ENCODE measurements at places on chromosomes 2 and 18.
A peak's percentile ranks its signal among the peaks of the same experiment; 100 is the strongest.

DNA sequence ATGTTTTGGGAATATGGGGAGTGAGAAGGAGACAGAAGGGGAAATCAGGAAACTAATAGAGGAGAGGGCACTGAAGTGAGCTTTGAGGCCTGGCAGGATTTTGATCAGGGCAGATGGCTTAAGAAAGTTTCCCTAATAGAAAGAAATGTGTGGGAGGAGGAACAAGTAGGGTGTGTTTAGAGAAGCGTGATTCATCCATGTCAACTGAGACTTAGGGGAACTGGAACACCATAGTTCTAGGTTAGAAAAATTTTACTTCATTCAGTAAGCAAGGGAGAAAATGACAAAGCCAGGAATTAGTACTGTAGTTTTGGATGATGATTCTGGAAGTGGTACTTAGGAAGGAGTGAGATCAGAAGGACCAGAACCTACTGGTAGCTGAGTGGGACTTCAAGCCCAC is 296.0 kb downstream of the PLCL1 start:
- DNase-seq: no peak

DNA sequence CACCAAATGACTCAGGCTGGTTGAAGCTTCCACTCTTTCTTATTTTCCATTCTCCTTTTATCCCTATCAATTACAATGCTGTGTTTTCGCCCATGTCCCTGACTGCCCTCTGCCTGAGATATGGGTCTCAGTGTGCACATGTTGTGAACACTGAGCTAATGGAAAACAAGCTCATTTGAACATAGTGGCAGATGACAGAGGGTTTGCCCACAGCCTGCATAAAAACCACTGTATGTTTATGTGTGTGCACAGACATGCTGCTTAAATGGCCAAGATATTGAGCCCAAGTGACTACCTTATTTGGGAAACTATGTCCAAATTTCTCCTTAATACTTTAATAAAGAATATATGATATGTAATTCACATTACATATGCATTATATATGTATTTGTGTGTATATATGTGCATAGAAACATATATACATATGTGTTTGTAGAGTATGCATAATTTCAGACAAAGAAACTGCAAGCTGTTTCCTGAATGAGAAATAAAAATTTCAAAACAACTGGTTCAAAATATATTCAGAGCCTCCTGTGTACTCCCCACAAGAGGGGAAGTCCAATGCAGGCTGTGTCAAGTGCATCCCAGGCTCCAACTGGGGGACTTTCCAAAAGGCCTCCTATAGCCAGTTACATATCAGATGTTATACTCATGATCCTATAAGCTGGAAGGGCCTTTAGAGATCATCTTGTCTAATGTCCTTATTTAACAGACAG is 92.7 kb upstream of the CD302 start:
- no peak for DNase-seq

- DNase-seq: no peak
These were observed 159.7 kb upstream of the FBXO11 start for GRCh38 chr2:48066000-48066399.

DNA sequence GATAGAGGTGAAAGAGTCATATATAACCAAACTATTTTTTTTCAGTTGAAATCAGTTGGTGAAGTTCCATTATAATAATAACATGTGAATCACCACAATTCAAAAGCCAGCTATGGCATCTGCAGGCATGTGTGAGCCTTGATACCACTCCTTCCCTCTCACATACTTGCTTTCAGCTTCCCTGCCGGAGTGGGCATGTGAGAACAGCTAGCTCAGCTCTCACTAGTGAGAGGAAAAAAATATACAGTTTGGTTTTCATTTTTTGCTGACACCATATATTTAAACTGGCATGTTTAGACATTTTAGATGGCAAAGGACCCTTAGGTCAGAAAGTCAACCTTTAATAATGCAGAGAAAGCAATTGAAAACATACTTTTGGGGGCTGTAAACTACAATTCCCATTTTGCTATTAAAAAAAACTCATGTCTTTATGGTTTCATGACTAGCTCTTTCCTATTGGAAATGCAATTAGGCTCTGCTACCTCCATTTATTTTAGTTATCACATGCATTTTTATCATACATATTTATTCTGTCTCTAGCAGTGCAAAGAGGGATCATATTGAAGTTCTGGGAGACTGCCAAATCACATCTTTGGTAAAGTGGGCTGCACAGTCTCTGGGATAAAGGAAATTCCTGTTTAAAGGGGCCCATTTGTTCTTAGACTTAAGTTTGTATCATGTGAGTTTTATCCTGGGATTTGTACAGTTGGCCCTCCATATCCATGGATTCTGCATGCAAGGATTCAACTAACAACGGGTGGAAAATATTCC is 33.2 kb upstream of the SLC40A1 start:
- DNase-seq: no peak

- no peak for DNase-seq
These were observed 40.0 kb upstream of the GLS start for GRCh38 chr2:190840569-190841172.

GRCh38 chr2:127698553-127699355 is 2.5 kb upstream of the SFT2D3 start:
- no peak for DNase-seq

- peak; percentile 43 for DNase-seq
These were observed 180.4 kb downstream of the MBD5 start for GRCh38 chr2:148201075-148202004.

DNA sequence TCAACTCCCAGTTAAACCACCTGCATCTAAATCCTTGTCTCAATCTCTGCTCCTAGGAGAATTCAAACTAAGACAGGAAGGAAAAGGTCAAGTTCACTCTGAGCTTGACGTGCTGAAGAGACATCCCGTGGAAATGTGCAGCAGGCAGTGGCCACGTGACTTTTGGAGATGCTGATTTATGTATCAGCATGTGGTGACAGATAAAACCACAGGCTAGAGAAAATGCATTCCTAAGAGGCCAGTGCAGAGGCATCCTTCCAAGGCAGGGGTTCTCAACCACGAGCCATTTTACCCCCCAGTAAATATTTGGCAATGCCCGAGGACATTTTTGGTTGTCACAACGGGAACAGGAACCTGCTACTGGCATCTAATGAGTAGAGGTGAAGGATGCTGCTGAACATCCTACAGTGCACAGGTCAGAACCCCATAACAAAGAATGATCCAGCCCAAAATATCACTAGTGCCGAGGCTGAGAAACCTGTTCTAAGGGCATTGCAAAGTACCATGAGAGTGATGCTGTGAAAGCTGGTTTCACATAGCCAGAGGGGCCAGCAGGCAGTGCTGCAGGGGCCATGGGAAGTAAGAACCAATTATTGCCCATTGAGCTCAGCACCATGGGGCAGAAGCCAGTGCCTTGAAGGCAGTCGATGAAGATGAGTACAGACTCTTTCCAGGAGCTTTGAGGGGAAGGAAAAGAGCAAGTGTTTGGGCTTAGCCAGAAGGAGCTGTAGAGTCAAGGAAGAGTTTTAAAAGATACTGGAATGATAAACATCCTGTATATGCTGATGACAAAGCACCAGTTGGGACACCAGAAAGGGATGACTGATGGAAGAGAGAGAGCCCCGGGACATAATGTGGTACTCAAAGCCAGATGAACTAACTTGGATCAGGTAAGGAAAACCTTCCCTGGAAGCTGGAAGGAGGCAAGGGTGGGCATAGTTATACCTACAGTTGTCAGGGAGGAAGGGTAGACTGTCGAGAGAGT is 174.6 kb downstream of the HAUS1 start:
- DNase-seq: no peak

- DNase-seq: no peak
These were observed 679.6 kb upstream of the CHAC2 start for GRCh38 chr2:53087874-53088461.

- no peak for DNase-seq
These were observed 39.1 kb downstream of the PGAP1 start for GRCh38 chr2:196887431-196887830.

DNA sequence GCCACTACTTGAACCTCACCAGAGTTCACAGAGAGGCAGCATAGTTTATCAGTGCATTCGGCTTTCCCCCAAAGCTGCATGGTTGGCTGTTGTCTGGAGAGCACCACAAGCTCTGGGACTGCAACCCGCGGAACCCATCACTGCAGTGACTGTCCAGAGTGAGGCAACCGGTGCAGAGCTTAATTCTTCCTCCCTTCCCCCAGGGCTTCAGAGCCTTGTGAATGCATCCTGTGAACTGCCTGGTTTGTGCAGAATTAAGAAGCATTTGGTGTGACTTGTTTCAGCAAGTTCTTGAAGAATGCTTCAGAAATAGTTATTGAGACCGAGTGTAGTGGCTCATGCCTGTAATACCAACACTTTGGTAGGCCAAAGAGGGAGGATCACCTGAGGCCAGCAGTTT is 99.2 kb upstream of the FOSL2 start:
- no peak for DNase-seq

- DNase-seq: no peak
These were observed 142.2 kb downstream of the MAP2 start for GRCh38 chr2:209565896-209566582.

DNA sequence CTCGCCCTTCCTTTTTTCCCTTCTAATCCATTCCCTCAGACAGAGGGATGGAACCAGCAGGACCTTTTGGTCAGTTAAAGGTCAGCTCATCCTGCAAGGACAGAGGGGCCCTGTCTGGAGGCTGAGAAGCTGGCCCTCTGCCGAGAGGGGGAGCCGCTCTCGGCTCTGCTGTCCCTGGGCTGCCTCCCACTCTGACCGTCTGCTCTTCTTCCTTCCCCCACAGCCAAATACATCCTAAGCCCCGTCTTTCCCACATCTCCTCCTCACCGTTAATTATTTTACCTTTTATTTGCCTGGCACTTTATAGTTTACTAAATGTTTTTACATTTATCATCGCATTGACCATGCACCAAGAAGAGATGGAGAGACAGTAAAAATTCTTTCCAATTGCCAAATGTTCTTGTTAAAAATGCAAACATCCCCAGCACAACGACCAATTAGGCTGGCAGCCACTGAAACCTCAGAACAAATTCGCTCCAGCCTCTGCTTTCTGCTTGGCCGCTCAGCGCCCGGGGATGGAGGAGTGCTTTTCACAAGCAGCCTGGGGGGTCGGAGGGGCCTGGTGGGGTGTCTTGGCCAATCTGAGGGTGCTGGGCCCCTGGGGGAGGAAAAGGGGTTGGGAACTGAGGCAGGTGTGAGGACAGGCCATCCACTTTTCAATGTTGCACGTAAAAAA is 123.7 kb downstream of the TNS1 start:
- no peak for DNase-seq

DNA sequence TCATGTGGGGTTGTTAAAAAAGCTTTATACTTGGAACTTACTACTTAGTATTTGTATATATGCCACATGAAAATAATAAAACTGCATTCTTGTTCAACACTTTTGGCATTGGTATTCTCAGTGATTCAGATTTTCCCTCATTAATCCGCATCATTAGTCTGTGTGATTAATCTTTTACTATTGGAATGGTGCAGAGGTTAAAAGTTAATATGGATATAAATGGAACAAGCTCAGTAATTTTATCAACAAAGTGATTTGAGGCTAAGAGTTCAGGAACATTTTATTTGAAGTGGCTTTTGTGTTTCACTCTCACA is 45.4 kb upstream of the REG3G start:
- DNase-seq: no peak

GRCh38 chr18:24502667-24503523 is 42.5 kb downstream of the HRH4 start:
- no peak for DNase-seq

DNA sequence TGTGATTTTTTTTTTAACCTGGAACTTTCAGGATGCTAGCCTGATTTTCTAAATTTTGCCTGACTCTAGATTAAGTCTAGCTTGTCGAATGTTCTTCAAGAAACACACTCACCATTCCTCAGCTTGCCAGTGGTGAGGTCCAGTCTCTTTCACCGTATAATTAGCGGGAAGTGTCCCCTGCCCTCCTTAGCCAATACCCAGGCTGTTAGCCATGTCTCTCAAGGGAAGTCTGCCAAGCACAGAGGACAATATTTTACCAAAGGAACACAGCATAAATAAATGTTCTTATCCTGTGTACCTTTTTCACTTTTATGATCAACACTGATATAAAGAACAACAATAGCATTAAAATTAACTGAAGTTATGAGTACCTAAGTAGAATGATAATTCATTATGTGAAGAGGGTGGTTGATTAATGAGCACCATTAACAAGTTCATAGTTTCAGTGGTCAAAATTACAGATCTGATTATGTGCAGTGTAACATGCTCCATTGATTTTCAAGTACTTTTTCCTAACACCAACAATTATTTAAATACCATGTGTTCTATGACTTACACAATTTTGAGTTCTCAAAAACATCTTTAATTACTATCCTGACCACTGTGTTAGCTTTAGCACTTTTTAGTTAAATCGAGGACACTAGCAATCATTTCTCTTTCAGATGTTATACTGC is 445.8 kb upstream of the RAB12 start:
- no peak for DNase-seq

DNA sequence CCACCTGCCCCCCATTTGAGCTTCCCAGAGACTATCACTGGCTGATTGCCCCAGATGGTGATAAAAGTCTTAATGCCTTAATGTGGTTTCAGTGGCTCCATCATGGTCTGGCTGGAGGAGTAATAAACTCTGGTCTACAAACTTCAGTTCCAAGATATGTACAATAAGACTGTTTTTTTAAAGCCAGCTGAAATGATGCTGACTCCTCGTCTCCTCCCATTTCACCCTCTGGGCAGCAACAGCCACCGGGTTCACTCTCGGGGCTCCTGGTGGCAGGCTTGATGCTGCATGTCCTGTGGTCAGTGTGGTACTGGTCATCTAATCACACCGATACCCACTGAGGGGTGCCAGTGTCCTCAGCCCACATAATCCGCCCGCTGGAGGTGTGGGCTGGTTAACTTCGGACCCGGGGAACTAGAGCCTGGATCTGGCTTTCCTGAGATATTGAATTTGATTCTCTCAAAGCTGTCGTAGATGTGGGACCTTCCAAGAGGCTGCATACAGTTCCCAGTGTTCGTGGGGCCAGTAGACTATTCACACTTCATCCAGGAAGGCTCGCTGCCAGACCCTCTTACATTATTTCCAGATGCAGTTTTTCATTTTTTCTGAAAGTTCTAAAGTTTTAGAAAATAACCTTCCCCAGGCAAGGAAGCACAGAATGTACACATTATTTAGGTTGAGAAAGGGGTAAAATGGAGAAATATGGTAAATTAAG is 95.3 kb downstream of the GALR1 start:
- no peak for DNase-seq

DNA sequence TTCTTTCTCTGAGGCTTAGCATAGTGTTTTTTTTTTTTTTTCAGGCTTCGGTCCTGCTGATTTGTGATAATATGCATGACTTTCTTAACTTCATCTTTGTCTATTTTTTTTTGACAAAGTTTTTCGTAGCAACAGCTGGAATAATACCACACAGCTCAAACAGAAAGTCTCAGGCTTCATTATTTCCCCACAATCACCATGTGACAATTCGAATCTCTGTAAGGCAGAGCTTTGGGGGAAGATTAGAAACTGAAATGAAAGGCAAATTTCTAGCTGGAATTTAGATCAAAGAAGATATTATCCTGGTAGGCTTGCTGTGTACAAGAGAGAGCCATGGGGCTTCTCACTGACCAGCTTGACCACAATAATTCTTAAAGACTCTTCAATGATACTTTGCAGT is 12.2 kb upstream of the CD28 start:
- no peak for DNase-seq

Data from activated naive CD4-positive, alpha-beta T cell treated with anti-CD3 and anti-CD28 coated beads, Interleukin-2, amount 50 U/mL, for 16 hours (primary cell).